ENCODE measurements at places on chromosomes 1 and 21. TPM values are rescaled to one million over a fixed set of nuclear protein-coding genes. Genes with fewer than 3 reads are reported as not detected.

DNA sequence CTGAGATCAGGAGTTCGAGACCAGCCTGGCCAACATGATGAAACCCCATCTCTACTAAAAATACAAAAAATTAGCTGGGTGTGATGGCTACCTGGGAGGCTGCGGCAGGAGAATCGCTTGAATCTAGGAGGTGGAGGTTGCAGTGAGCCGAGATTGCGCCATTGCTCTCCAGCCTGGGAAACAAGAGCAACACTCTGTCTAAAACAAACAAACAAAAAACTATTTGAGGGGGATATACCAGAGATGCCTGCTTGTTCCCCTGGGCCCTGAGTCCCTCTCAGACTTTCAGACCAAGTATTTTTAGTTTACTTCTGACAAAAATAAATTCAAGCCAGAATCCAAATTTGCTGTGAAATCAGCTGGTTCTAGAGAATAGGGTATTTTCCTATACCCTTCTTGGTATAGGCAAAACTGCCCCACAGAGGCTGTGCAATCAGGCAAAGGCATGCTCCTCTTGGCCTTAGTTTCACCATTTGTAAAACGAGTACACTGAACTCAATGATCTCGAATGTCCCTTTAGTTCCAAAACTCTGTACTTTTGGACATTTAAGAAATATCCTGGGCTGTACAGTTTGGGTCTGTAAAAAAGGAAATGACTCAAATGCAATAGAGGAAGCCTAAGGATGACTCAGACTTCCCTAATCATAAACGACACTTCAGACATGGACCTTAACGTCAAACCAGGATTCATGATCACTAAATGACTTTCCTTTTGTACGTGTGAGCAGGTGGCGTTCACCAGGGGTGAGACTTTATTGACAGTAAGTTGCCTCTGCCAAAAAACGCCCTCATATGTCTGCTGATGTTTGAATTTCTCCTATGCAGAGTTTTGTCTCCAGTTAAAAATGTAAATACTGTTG, 16.1 kb downstream of the ENSA start:
- H3K27me3 ChIP-seq = no peaks in the 10 kb centered on the region
- H3K27ac ChIP-seq = peak overlapping the region; percentile 96
- H3K36me3 ChIP-seq = peaks cover 3% of the 10 kb centered on the region
- H3K4me3 ChIP-seq = no peak overlapping the region
- peak; percentile 94 for DNase-seq

DNA sequence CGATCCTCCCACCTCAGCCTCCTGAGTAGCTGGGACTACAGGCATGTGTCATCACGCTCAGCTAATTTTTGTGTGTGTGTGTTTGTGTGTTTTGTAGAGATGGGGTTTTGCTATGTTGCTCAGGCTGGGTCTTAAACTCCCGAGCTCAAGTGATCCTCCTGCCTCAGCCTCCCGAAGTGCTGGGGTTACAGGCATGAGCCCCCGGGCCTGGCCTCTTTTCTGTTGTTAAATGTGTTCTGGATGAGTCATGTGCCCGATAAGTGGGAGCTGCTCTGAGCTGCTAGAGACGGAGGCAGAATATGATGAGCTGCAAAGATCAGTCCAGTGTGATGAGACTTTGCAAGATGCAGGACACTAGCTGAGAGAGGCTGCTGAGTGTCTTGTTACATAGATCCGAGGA, 75.5 kb downstream of the VPS13D start:
- H3K27ac ChIP-seq = no peak overlapping the region
- no peak overlapping the region for H3K4me3 ChIP-seq
- peaks cover 5% of the 10 kb centered on the region for H3K36me3 ChIP-seq
- no peaks in the 10 kb centered on the region for H3K27me3 ChIP-seq
- DNase-seq = peak; percentile 24

DNA sequence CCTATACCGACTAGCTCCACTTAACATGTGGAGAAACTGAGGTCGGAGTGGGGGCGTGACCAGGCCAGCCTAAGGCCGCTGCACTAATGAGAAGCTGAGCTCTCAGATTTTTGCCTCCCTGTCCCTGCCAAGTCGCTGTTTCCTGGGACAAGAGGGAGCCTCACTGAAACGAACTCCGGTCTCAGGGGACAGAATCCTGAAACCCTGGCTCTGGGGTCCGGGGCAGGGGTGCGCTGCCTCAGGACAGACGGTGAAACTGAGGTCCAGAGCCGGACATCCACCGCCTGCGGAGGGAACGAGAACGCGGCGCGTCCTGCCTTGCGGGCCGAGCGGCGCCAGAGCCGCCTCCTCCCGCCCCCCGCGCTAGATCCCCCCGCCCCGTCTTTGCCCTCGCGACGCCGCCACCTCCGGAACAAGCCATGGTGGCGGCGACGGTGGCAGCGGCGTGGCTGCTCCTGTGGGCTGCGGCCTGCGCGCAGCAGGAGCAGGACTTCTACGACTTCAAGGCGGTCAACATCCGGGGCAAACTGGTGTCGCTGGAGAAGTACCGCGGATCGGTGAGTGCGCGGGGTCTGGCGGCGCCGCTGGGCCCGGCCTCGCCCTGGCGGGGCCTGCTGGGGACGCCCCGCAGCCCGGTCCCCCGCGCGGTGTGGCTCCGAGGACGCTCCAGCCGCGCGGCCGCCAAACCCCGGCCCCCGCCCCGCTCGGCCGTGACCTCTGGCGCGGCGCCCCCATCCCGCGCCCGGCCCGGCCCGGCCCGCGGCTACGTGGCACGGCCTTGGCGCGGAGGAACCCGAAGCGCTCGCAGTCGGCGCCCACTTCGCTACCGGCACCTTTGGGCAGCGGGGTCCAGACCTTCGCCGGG, at the start of gene GPX7:
Gene GPX7, plus strand, starts transcription at position 381 of the 865 bp plus-strand sequence. Its CDS starts 39 bp downstream, at position 420.
- no peaks in the 10 kb centered on the region for H3K27me3 ChIP-seq
- H3K4me3 ChIP-seq = peak within 1 kb of the TSS; percentile 47
- H3K27ac ChIP-seq = peak within 1 kb of the TSS; percentile 46
- DNase-seq = peak; percentile 68
- peaks cover 6% of the 10 kb centered on the region for H3K4me1 ChIP-seq

- DNase-seq = no peak
- H3K27ac ChIP-seq = no peak overlapping the region
- no peaks in the 10 kb centered on the region for H3K36me3 ChIP-seq
- H3K4me3 ChIP-seq = no peak overlapping the region
These were observed 121.7 kb upstream of the KIAA0040 start for GRCh38 chr1:175314300-175314699.

GRCh38 chr1:199936441-199936840, 91.1 kb upstream of the NR5A2 start:
- H3K4me3 ChIP-seq = no peak overlapping the region
- H3K4me1 ChIP-seq = no peaks in the 10 kb centered on the region
- no peaks in the 10 kb centered on the region for H3K27me3 ChIP-seq
- no peak for DNase-seq
- H3K36me3 ChIP-seq = no peaks in the 10 kb centered on the region

DNA sequence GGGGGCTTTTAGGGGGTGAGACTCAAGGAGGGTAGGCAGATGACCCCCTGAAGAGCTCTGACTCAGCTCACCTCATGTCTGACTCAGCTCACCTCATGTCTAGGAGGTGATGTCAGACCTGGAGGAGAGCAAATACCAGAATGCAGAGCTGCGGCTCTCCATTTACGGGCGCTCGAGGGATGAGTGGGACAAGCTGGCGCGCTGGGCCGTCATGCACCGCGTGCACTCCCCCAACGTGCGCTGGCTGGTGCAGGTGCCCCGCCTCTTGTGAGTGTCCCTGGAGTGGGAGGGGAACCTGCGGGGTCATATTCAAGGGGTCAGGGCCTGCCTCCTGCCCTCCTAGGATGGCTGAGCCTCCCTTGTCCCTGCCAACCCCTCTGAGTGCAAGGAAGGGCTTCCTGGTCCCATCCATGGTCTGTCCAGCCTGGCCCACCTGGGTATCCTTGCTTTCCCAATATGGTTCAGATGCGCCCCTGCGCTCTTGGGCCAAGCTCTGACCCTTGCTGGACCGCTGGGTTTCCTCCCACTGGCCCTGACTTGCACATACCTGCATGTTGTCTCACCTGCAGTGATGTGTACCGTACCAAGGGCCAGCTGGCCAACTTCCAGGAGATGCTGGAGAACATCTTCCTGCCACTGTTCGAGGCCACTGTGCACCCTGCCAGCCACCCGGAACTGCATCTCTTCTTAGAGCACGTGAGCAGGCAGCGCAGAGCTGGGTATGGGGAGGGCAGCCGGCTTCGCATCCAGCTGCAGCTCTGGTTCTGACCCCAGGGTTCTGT, 9.1 kb downstream of the AMPD2 start:
- peaks cover 4% of the 10 kb centered on the region for H3K4me1 ChIP-seq
- H3K27me3 ChIP-seq = no peaks in the 10 kb centered on the region
- peaks cover 33% of the 10 kb centered on the region for H3K36me3 ChIP-seq
- H3K27ac ChIP-seq = no peak overlapping the region
- H3K4me3 ChIP-seq = no peak overlapping the region

- H3K4me1 ChIP-seq = peaks cover 2% of the 10 kb centered on the region
- peak; percentile 75 for DNase-seq
- no peaks in the 10 kb centered on the region for H3K27me3 ChIP-seq
- peak within 1 kb of the TSS; percentile 53 for H3K27ac ChIP-seq
- H3K36me3 ChIP-seq = peaks cover 3% of the 10 kb centered on the region
- H3K4me3 ChIP-seq = peak within 1 kb of the TSS; percentile 70
These were observed at the start of gene SLX9 for GRCh38 chr21:44939532-44940115. Gene SLX9 (plus strand): TSS chr21:44940029. CDS start chr21:44940058, 29 bp downstream.

DNA sequence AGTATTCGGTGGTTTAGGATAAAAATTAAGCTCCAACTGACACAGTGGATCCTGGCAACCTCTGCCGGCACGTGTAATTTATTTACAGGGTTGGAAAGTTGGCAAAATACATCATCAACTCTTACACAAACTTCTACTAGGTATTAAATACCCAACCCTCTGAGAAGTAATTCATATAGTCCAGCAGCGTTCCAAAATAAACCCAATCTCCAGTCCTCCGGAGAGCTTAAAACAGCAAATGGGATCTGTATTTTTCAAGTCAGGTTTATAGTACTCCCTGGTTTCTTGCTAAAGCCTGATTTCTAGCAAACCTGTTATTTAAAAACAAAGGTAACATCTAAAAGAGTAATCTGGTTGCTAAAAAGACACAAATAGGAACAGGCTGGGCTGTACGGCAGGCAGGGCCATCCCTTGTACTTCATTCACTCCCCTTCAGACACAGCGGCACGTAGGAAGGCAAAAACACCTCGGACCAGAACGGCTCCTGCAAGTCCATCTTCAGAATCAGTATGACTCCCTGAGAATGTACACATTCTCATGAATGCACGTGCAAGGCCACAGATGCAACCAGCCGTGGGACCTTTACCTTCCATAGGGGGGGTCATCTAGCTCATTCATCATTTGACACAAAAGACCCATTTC, 8.6 kb downstream of the GLIS1 start:
- H3K27ac ChIP-seq = no peak overlapping the region
- H3K4me3 ChIP-seq = no peak overlapping the region
- no peak for DNase-seq
- H3K36me3 ChIP-seq = no peaks in the 10 kb centered on the region
- no peaks in the 10 kb centered on the region for H3K27me3 ChIP-seq

DNA sequence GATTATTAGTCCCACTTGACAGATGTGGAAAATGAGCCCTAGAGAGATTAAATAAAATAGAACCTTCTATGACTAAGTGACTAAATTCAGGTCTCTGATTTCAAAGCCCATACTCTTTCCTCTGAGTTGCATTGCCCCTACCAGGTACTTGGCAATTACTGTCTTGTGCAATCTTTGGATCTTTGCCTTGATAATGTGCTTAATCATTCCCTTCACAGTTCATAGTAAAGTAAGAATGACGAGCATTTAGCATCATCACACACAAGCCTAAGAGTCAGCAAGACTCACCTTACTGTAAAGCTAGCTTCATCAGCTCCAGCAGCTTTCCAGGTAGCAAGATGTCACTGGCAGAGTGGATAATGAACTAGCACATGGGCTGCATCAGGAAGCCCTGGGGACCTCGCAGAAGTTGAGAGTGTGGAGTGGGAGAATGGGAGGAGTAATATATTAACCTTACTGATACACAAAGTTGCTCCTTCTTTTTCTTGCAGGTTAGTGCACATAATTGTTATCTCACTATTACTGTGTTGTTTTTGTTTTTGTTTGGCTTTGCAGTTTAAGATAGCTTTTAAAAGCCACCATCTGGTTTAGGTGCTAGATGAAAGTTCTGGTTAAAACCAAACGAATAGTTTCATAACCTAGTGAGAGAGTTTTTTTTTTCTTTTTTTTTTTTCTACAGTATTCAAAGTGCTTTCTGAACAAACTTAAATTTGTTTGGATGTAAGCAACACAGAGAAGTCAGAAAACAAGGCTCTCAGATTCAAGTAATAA, 71.8 kb downstream of the PBX1 start:
- H3K27me3 ChIP-seq = no peaks in the 10 kb centered on the region
- no peaks in the 10 kb centered on the region for H3K36me3 ChIP-seq
- H3K4me1 ChIP-seq = no peaks in the 10 kb centered on the region

- no peaks in the 10 kb centered on the region for H3K27me3 ChIP-seq
- H3K4me1 ChIP-seq = no peaks in the 10 kb centered on the region
- peaks cover 30% of the 10 kb centered on the region for H3K36me3 ChIP-seq
These were observed 52.7 kb upstream of the EIF4G3 start for GRCh38 chr1:21229246-21230000.

- no peak overlapping the region for H3K4me3 ChIP-seq
- H3K27me3 ChIP-seq = no peaks in the 10 kb centered on the region
- no peaks in the 10 kb centered on the region for H3K36me3 ChIP-seq
- no peak for DNase-seq
- H3K27ac ChIP-seq = no peak overlapping the region
These were observed 12.3 kb downstream of the FAM3B start for GRCh38 chr21:41328660-41329607.

DNA sequence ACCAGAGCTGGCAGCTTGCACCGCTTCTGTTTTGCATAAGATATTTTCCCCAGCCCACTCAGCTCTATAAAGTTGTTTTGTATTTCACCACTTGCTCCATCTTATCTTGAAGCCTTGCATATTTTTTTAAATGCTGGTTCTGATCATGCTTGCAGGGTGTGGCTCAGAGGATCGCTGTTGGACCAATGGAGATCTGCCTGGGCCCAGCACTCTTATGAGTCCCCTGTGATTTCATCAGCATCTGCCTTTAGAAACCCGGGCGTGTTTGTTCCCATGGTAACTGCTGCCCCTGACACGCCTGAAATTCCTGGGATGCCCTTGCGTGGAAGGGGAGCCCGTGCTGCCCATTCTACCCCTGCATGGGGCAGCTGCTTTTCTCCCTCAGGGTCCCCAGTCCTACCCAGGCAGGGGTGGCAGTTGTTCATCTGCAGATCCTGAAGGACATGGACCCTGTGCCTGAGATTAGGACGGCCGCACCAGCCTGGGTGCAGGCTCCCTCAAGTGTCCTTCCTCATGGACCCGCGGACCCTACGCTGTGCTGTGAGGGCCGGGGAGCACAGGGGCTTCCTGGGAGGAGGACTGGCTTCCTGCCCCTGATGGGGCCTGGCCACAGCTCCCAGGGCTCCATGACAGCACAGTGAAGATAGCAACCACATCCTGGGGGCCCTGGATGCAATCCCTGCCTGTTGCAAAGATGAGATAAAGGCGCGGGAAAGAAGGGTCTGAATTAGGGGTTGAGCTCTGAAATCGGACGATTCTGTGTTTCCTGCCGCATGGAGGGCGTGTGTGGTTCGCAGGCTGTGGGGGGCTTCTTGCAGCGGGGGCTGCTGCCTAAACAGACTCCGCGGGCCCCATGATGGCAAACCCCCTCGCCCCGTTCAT, 226.5 kb downstream of the SDCCAG8 start:
- H3K36me3 ChIP-seq = no peaks in the 10 kb centered on the region
- no peak overlapping the region for H3K4me3 ChIP-seq
- peak overlapping the region; percentile 35 for H3K27ac ChIP-seq

GRCh38 chr1:206493279-206493678, 14.1 kb upstream of the RASSF5 start:
- H3K4me3 ChIP-seq = no peak overlapping the region
- H3K27ac ChIP-seq = no peak overlapping the region
- no peaks in the 10 kb centered on the region for H3K27me3 ChIP-seq
- H3K36me3 ChIP-seq = peaks cover 19% of the 10 kb centered on the region
- DNase-seq = no peak

Gene PLCH2
- total RNA-seq = 0.17 TPM

Gene CCT8
- total RNA-seq = 207 TPM

Gene CFAP107
- total RNA-seq = under 0.01 TPM

Gene AQP10
- total RNA-seq = not detected

Gene CLIC6
- total RNA-seq = 1.8 TPM

Gene DAB1
- total RNA-seq = 0.17 TPM
